Bone marrow (tissue), 2 donors: ENCODE measurements at places on chromosomes 5 and 9.

DNA sequence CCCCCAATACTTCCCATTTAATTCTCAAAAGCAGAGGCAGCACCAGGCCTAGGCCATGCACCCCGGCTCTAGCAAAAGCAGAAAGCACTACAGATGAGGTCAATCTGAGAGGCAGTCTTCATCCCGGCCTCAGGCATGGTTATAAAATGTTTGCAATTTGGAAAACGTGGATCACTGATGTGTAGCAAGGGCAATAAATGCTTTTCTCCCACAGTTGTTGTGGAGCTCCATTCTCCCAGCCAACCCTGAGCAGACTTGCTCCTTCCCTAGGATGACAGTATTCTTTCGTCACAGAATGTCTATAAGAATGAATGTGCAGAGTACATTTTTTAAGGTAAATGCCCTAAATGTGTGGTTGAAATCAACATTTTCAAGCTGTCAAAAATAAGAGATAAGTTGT is 157.3 kb upstream of the DAPK1 start:
- no peak for DNase-seq

GRCh38 chr5:132408965-132409364 is 39.5 kb downstream of the SLC22A5 start:
- DNase-seq = no peak

DNA sequence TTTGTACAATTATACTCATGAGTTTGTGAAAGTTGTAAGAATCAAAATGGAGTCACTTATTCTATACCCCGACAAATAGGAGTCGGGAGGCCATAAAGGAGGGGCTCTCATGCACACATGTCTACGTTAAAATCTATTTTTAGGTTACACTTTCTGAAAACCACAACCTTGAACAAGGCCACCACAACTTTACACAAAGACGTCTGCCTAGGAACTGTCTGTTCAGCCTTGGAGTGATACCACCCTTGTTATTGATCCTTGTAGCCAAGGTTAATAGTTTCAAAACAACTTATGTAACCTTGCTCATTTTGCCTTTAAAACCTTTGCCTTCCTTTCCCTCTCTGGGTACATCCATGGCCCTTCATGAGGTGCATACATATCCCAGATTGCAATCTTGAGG is 4.1 kb upstream of the NDFIP1 start:
- DNase-seq = no peak

- DNase-seq = no peak
Measured at GRCh38 chr9:7146582-7146981, 388.8 kb downstream of the KDM4C start.

DNA sequence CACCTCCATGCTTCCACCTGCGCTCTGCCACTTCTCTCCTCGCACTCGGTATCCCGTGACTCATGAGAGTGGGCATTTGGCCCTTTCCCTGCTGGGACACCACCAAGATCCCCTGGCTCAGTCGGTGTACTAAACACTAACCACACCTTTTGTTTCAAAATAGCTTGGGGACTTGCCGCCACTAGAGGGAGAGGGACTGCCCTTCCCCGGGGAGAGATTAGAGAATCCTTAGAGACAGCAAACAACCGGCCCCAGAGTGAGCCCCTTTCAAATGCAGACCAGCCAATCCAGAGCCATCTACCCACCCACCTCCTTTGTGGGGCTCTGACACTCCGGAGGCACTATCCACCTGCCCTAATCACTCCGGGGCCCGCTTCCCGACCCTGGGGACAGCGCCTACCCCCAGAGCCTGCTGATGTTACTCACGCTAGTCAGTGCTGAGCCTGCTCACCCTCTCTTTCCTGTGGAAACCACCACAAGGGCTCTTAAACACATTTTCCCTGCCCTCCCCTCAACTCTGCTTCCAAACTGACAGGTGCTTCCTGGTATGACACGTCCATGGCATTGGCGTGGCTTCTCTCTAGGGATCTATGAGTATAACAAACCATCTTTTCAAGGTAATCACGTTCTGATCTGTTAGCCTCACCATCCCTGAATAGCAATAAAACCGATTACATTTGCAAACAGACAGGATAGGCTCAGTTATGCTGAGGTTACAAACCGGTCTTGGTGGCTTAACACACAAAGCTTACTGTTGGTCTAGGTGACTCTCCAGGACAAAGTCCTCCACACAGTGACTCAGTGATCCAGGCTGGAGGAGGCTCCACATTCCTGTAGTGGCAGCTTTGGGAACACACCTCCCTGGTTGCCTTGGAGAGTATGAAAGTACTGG is 180.1 kb upstream of the MVB12B start:
- DNase-seq = no peak

DNA sequence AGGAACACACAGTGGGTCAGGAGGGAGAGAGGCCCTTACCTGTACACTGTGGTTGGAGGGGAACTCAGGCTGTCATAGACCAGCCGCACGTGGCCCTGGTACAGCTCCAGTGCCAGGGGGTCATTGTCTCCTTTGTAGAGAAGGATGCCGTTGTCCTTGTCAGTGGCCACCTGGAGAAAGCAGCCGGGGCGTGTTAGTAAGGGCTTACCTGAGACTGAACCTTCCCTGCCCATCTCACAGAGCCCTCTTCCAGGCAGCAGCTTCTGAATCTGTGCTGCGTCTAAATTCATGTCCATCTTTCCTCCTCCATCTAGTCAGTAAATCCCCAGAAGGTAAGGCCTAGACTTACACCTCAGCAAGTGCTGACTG is 104.7 kb upstream of the PANK3 start:
- no peak for DNase-seq

GRCh38 chr5:5598547-5599113 is 176.2 kb downstream of the ICE1 start:
- DNase-seq = no peak

GRCh38 chr9:68625559-68625958 is 79.5 kb upstream of the PIP5K1B start:
- no peak for DNase-seq

DNA sequence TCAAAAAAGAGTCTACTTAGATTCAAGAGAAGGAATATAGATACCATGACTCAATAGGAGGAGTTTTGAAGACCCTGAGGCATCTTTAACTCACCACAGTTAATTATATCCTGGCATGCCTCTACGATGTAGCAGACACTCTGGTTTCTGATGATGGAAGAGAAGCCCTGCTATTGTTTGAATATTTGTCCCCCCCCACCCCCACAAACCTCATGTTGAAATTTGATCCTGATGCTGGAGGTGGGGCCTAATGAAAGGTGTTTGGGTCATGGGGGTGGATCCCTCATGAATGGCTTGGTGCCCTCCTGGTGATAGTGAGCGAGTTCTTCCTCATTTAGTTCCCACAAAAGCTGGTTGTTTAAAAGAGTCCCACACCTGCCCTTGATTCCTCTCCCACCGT is 147.9 kb upstream of the TBCA start:
- no peak for DNase-seq

GRCh38 chr9:132116583-132116982 is 36.9 kb upstream of the MED27 start:
- DNase-seq = no peak

DNA sequence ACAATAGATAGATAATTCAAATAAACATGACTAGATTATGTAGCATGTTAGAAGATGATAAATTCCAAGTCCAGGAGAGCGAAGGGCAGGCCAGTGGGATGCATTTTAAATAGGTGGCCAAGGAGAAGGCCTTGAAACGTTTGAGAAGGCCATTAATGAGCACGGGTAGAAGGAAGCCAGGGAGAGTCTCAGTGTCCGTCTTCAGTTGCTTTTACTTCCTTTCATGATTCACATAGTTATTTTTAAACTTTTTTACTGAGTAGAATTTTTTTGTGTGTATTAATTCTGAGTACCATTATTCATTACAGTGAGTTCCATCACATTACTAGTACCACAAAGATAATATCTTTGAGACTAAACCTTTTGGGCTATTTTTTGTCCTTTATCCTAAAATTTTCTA is 259.2 kb downstream of the ARRDC3 start:
- peak; percentile 59 for DNase-seq
